ENCODE measurements at places on chromosomes 3 and 15.

- DNase-seq: no peak
Observed at GRCh38 chr15:52076889-52077781, 35.4 kb downstream of the BCL2L10 start.

- DNase-seq: no peak
Observed at GRCh38 chr15:38818157-38818790, 253.7 kb upstream of the RASGRP1 start.

GRCh38 chr3:170480111-170480510 lies 61.4 kb downstream of the CLDN11 start:
- DNase-seq: no peak

DNA sequence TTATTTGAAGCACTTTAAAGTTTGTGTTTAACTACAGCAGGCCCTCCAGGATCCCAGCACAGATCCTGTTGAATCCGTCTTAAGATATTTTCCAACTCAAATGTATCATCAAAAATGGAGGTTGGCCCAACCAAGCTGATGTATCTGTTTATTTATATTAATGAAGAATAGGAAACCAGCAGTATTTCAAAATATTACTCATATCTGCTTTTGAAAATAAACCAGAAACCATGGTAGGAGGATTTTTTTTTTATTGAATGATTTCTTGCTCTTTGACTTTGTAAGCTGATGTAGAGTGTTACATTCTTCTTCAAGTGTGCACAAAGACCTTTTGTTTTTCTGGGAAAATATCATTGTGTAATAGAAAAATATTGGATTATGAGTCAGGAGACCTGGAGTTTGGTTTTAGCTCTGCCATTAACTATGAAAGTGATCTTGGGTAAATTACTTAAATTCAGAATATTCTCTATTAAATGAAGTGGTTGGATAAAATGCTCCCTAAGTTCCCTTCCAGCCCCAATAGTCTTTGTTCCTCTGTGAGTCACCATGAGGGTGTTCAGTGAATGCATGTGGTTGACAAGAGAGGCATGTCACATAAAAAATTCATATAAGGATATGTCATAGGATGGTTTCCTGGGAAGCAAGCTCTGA lies 221.3 kb upstream of the GAP43 start:
- no peak for DNase-seq

GRCh38 chr3:49826016-49826415 lies 12.3 kb upstream of the UBA7 start:
- no peak for DNase-seq

DNA sequence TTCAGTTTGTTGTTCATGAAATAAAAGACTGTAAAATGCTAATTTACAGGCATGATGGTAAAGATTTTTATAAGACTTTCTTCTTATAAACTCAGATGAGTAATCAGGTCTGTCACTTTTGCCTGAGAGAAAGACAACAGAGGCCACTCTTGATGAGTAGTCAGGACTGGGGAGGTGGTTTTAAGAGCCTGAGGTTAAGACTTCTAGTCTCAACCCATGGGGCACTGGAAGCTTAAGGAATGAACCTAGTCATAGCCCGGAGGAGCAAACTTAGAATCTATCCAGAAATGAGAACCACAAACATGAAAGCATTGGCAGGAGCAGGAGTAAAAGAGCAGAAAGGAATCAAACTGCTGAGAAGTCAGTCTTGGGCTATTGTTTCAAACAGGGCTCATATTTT lies 846.3 kb upstream of the ARPP21 start:
- no peak for DNase-seq

GRCh38 chr3:150114873-150115540 lies 144.3 kb upstream of the PFN2 start:
- no peak for DNase-seq

DNA sequence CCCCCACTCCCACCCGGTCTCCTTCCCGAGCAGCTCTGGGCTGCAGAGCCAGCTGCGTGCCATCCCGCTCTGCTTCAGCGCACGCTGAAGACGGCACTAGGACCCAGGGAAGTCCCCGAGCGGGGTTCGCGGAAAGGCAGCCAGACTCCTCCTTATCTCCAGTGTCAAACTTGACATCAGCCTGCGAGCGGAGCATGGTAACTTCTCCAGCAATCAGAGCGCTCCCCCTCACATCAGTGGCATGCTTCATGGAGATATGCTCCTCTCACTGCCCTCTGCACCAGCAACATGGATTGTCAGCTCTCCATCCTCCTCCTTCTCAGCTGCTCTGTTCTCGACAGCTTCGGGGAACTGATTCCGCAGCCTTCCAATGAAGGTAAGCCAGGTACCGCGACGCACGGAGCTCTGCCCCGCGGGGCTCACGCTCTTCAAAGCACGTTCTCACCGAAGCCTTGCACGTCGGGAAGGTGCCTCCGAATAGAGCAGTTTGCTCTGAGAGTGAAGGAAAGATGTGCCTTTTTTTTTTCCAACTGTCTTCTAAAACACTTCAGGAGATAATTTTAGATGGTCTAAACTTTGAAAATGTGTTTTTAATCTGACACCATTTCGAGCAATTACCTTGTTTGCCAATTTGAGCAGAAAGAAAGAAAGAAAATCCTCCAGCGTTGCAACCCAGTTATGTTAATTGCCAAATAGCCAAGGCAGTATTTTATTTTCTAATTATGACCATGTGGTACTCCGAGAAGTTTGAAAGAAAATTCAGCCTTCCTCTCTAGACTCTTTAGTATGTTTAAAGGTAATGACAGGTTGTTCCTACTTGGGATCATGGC lies at the start of gene EPHA3:
Gene EPHA3 (plus strand): TSS at position 161 of the 830 bp plus-strand sequence. CDS start 128 bp downstream, at position 289.
- DNase-seq: no peak

DNA sequence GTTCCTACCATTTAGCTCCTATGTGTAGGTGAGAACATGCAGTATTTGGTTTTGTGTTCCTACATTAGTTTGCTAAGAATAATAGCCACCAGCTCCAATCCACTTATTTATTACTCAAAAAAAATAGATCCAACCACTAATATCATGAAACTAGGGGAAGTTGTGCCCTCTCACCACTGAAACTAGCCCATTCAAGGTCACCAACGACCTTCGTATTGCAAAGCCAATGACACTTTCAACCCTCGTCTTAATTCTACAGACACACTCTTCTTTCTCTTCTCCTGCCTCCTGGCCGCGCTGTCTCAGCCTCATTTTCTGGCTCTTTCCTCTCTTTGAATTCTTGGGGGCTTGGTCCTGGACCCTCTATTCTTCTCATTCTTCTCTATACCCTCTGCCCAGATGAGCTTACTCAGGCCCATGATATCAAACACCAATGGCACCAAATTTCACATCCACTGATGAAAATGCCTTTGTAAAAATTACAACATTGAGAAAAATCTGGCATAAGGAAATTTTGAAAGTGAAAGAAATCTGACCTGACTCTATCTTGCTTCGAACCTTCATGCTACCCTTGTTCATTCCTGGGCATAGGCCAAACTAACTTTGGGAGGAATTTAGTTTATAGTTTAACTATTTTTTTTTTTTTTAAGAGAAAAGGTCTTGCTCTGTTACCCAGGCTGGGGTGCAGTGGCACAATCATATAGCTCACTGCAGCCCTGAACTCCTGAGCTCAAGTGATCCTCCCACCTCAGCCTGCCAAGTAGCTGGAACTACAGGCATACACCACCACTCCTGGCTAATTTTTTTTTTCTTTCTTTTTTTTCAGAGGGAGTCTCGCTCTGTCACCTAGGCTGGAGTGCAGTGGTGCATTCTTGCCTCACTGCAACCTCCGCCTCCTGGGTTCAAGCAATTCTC lies 25.4 kb upstream of the LIMD1 start:
- DNase-seq: no peak

- no peak for DNase-seq
Observed at GRCh38 chr3:11514191-11514821, 129.4 kb downstream of the VGLL4 start.

DNA sequence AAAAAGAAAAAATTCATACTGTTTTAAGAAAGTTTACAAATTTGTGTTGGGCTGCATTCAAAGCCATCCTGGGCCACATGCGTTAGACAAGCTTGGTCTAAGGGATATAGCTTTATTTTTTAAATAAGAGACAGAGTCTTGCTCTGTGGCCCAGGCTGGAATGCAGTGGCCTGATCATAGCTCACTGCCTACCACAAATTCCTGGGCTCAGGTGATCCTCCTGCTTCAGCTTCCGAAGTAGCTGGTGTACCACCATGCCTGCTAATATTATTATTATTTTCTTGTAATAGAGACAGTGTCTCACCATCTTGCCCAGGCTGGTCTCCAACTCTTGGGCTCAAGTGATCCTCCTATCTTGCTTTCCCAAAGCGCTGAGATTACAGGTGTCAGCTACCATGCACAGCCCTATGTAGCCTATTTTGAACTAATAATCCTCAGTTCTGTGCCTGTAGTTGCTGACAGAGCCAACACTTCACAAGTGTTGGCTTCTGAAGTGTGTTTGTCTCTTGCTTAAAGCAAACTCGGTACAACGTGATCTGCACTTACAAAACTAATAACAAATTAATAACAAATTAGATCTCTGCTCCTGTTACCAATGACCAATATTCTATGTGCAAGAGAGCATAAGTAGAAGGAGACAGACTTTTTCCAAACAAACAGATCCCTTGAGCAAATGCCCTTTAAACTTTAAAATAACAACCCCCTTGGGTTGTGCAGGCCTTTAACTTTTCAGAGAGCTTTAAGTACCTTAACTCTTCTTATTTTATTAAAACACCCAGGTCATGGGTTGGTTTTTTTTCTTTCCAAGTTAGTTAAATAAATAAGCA lies 135.2 kb downstream of the VGLL4 start:
- no peak for DNase-seq

- no peak for DNase-seq
Observed at GRCh38 chr3:113129168-113129567, 82.2 kb upstream of the BOC start.

DNA sequence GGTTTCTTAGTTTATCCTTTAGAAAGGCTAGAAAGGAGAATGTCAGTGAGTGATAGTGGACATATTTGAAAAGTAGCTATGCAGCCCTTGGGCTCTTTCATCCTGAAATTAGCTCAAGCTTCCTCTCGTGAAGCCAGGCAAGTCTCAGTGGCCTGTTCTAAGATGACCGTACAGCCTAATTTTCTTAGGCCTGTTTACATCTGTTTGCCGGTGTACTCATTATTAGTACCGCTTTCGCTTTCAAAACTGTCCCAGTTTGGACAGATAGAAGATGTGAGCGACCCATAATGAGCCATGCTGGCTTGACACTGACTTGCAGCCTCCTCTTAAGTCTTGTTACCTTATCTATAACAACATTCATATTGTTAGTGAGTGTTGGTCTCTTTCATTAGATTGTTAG lies 5.7 kb upstream of the ARL14 start:
- no peak for DNase-seq

DNA sequence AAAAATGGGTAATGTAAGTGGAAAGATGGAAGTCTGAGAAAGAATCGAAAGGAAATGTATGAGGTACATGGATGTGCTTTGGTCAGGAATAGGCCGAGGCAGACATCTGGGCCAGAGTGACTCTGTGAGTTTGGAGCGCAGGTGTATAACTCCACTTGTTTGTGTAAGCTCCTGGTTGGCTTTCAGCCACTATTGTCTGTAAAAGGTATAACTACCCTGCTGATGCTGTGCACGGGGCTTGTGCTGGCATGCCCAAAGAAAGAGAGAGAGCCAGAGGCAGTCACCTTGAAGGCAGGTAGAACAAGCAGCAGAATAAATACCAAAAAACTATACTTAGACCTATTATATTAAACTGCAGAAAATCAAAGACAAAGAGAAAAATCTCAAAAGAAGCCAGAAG lies 32.7 kb upstream of the CD96 start:
- DNase-seq: no peak

GRCh38 chr3:149781211-149781610 lies 11.1 kb downstream of the ANKUB1 start:
- no peak for DNase-seq

DNA sequence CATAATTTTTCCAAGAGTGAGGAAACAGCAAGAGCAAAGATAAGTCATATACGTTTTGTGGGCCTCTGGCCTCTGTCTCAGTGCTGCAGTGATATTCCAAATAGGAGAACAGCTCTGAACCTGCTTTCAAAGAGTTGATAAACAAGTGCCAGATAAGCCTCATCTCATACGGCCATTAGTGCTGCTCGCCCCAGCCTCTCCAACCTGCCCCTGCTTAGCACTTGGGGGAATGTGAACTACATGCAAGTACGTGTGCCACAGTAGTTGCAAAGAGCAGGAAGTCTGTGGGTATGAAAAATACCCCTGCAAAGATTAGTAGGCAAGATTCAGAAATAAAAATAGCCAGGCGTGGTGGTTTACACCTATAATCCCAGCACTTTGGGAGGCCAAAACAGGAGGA lies 14.0 kb downstream of the DAPK2 start:
- DNase-seq: no peak

GRCh38 chr3:12292770-12293169 lies 3.9 kb downstream of the PPARG start:
- DNase-seq: no peak

Data from activated T-helper 1 cell treated with Interleukin-2 at 50 U/mL for 16 hours (primary cell).